ENCODE measurements at places on chromosomes 12 and 14.

DNA sequence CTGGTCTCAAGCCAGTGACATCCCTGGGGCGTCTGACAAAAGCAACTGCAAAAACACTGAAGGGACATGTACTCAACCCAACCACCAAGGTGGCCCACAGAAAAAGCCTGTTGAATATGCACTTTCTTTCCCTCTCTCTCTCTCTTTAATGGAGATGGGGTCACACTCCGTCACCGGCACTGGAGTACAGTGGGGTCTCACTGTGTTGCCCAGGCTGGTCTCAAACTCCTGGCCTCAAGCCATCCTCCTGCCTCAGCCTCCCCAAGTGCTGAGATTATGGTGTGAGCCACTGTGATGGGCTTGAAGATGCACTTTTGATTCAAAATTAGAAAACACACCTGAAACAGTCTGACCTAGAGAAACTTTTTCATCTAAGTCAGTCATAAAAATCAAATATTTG is 7.2 kb upstream of the CD27 start:
- no peak for DNase-seq

DNA sequence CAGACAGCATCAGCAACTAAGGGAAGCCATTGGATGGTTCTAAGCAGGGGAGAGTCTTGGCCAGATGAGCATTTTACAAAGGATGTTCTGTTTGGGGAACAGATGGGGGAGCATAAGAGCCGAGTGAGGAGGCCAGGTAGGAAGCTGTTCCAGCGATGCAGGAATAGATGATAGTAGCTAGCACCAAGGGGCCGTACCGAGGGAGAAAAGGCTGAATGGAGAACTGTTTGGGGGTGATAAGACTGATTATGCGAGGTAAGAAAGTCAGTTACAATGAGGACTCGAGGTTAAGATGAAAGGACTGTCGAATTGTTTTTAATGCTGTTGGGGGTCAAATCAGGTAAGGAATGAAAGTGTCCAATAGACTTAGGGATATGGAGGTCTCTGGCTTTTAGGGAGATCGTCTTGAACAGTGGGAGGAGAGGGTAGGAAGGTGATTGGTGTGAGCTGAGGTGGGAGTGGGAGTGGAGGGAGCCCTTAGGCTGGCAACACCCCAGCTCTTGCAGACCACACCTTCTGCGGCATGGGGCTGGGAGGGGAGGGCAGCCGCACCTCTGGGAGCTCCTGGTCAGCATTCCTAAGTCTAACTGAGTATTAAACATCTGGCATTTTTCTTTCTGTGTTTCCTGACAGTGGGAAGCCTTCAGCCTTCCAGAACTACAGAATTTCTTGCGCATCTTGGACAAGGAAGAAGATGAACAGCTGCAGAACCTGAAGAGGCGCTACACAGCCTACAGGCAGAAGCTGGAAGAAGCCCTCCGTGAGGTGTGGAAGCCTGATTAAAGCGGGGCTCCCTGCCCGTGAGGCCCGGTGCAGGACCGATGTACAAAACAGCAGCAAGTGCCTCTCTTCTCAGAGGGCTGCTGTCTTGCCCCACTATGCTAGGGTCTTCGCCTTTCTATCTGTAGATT is 64.8 kb downstream of the GNS start:
- DNase-seq, result no peak

GRCh38 chr12:110742096-110742717 is 484 bp downstream of the PPP1CC start:
- peak; percentile 21 for DNase-seq

- no peak for DNase-seq
These were observed 244.7 kb downstream of the KCNH5 start for GRCh38 chr14:62800577-62800976.

DNA sequence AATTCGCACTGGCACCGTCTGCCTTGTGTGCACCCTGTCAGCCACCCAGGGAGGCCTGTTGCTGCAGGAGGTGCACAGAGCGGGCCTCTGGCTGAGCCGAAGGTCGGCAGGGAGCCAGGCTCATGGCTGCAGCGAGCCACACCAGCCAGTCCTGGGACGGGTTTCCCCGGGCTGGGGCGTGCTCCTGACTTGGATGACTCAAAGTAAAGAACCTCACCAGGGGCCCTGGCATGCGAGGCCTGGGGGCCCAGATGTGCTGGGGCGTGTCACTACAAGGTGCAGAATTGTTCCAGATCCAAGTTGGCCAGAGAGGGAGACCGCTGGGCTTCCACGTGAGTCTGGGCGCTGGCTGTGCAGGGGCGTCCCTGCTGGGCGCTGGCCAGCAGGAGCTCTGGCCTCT is 34.5 kb downstream of the FBRSL1 start:
- DNase-seq, result no peak

DNA sequence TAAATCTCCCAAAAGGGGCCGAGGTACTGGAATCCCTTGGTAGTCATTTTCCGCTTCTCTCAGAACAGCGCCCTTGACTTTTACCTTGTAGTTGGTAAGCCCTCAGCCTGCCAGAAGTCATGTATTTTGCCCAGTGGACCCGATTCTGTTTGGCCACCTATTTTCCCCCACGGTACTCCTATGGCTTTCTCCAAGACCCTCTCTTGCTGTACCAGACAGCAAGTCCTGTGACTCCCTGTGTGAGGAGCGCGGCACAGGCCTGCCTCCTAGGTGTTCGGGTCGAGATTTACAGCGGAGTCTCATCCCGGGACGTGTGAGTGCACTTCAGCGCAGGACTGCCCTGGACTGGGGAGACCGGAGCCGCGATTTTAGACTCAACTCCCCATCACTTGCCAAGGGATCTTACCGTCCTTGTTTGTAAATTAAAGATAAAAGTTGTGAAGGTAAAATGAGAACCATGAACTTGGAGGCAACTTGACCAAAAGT is 1.1 kb upstream of the MBD6 start:
- no peak for DNase-seq

- DNase-seq, result no peak
These were observed 34.2 kb downstream of the BICD1 start for GRCh38 chr12:32140877-32141276.

DNA sequence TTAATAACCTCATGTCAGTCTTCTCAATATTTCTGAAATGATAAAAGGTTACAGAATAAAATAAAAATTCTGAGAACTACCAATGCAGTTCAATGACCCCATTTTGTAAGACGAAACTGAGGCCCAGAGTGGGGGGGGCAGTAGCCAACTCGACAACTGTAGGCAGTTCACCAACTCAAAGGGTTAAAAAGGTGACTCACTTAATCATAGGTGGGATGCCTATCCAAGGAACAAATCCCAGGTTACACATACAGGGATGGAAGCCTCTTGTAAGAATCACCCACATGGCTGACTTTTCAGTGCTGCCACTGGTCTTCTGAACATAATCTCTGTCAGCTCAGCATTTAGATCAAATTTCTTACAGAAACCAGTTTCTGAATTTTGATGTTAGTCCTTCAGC is 10.9 kb downstream of the PPM1H start:
- no peak for DNase-seq

GRCh38 chr14:99419905-99420304 is 60.8 kb downstream of the SETD3 start:
- DNase-seq, result no peak

GRCh38 chr14:95981965-95982364 is 57.2 kb upstream of the C14orf132 start:
- no peak for DNase-seq

GRCh38 chr14:98085751-98086150 is 1186.2 kb downstream of the BCL11B start:
- no peak for DNase-seq

GRCh38 chr12:132500142-132500855 is 10.3 kb downstream of the FBRSL1 start:
- DNase-seq, result no peak

GRCh38 chr12:55658635-55659391 is 22.1 kb downstream of the OR10P1 start:
- DNase-seq, result no peak

DNA sequence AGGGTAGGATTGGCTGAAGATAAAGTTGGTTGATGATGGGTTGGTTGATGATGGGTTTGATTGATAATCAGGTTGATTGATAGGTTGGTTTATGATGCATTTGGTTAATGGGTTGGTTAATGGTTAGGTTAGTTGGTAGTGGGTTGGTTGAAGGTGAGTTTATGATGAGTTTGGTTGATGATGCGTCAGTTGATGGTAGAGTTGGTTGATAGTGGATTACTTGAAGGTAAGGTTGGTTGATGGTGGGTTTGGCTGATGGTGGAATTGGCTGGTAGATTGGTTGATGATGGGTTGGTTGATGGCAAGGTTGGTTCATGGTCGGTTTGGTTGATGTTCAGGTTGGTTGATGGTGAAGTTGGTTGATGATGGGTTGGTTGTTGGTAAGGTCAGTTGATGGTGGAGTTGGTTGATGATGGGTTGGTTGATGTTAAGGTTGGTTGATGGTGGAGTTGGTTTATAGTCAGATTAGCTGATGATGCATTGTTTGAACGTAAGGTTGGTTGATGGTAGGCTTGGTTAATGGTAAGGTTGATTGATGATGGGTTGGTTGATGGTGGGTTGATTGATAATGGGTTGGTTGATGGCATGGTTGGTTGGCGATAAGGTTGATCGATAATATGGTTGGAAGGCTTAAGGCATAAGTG is 146.4 kb downstream of the ADGRD1 start:
- no peak for DNase-seq

DNA sequence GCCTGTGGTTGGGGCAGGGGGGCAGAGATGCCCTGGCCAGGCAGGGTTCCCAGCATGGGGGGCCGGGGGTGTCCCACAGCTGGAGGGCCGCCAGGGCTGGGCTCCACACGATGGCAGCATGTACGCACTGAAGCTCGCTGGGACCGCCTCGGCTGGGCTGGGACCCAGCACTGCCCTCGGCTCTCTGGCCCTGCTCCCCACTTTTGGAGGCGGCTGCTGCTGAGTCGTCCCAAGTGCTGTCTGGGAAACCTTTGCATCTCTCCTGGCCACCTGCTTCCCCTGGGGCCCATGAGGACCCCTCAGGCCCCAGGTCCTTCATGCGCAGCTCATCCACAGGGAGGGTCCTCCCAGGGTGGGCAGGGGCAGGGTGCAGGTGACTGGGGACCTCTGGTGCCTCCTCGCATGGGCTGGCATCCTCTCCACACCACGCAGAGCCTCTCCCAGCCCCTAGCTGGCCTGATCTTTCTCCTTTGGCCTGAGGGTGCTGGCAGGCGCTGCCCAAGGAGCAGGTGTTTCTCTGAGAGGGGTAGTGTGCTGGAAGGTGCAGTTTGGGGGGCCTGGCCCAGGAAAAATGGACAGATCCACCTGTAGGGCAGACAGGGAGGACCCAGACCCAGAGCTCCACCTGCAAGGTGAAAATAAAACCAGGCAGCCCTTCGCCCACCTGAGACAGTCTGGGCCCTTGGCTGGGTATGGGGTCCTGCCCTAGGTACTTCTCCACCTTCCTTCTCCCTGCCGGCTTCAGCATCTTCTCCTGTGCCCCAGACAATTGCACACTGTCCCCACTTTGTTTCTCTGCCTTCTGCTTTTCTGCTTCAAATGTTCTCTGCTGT is 46.9 kb downstream of the DLK1 start:
- DNase-seq, result no peak

- DNase-seq, result no peak
These were observed 19.4 kb upstream of the LIMA1 start for GRCh38 chr12:50302686-50303085.

DNA sequence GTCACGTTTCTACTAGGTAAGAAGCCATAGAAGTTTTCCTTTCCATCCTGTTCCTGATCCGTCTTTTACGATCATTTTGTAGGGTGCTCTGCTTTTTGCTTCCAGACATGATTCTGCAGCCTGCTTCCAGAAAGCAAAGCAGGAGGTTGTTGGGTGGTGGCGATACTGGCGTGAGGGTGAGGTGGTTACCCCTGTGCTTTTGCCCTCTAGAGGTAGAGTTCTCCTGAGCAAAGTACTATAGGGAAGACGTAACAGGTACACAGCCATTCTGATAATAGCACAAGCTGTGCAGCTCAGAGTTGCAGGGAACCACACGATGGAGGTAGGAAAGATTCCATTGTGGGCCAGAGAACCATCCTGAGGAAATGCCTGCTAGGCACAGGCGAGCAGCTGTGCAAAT is 186.0 kb downstream of the PAH start:
- DNase-seq, result no peak

- no peak for DNase-seq
These were observed 40.0 kb downstream of the FBRSL1 start for GRCh38 chr12:132529906-132530305.

DNA sequence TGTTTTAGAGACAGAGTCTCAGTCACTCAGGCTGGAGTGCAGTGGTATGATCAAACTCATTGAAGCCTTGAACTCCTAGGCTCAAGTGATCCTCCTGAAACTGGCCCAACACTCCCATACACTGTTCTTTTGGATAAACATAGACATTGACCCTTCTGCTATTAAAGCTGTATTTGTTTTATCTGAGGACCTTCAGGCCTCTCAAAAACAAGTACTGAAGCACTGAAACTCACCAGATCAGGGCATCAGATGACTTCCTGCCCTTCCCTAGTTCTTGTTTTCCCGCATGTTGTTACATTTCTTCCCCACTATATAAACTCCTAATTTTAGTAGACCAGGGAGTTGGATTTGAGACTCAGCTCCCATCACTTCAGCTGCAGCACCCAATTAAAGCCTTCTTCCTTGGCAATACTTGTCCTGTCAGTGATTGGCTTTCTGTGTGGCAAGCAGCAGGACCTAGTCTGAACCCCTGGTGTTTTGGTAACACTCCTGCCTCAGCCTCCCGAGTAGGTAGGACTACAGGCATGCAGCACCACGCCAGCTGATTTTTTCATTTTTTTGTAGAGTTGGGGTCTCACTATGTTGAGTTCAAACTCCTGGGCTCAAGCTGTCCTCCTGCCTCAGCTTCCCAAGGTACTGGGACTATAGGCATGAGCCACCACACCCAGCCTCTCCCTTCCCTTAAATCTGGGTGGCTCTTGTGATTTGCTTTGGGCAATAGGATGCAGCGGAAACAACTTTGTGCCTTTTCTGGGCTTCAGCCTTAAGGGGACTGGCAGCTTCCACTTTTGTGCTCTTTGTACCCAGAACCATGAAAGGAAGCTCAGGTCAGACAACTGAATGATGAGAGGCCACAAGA is 12.5 kb upstream of the IFT81 start:
- no peak for DNase-seq

- no peak for DNase-seq
These were observed 53.2 kb upstream of the HIF1A start for GRCh38 chr14:61641914-61642613.

GRCh38 chr12:1703771-1704722 is 13.2 kb downstream of the ADIPOR2 start:
- no peak for DNase-seq

- no peak for DNase-seq
These were observed 6.4 kb upstream of the WSCD2 start for GRCh38 chr12:108122644-108123043.

GRCh38 chr12:106648736-106649135 is 65.9 kb downstream of the RFX4 start:
- no peak for DNase-seq

DNA sequence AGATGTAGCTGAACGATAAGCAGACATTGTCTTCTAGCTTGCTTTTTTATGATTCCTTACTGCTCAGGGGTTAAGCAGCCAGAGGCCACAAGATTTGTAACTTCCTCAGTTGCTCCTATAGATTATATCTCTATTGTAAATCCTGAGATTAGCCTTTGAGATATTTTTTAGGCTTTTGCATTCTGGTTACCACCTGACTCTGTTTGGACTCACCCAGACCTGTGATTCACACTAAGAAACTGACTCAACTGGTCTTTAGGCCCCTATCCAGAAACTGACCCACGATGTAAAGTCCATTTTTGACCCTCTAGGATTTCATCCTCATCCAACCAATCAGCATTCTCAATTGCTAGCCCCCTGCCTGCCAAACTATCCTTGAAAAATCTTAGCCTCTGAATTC is 194.4 kb downstream of the RASSF9 start:
- DNase-seq, result no peak

GRCh38 chr12:79454338-79454843 is 236.4 kb downstream of the PAWR start:
- DNase-seq, result no peak

- DNase-seq, result no peak
These were observed 20.1 kb downstream of the NOVA1 start for GRCh38 chr14:26577711-26578110.

Data from HEK293T (cell line).